Activated CD4-positive, alpha-beta T cell treated with anti-CD3 and anti-CD28 coated beads, Interleukin-10, Interleukin-2, amounts not matched to agents 100 ng/mL and 50 ng/mL, durations not matched to agents 16 hours and 8 hours (primary cell): ENCODE measurements at places on chromosomes 12 and 14.
A peak's percentile ranks its signal among the peaks of the same experiment; 100 is the strongest.

GRCh38 chr12:65902500-65902899 is 78.2 kb downstream of the HMGA2 start:
- DNase-seq = no peak

DNA sequence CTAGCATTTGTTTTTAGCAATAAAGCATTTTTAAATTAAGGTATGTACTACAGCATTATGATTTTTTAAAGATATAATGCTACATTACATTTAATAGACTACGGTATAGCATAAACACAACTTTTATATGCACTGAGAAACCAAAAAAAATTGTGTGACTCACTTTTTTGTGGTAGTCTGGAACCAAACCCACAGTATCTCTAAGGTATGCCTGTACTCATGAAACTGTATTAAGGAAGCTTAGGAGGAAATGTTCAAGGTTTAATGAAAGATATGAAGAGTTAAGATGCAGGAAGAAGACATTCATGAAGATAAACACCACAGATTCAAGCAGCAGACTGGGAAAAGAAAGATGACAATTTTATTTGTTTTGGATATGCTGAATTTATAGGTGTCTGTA is 51.7 kb downstream of the PPP1R12A start:
- DNase-seq = peak; percentile 2

- no peak for DNase-seq
Measured at GRCh38 chr12:108855284-108856169, 1.9 kb downstream of the SSH1 start.

DNA sequence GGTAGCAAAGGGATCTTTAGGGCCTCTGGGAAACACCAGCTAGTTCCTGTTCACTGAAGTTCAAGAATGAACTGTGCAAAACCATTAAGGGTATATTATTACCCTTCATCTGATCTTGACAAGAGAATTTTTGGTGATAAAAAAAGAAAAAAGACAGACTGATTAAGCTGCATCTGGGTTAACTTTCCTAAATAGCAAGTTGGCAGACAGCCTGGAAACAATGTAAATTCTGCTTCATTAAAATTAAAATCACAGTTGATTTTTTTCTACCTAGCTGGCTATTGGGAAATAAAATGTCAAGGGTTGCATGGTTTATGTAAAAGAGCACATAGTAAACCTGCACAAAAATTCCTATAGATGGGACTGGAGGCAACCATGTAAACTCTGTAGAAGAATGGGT is 126.6 kb upstream of the PRKD1 start:
- DNase-seq = no peak

- no peak for DNase-seq
Measured at GRCh38 chr12:109934026-109934425, 34.0 kb downstream of the TCHP start.

- no peak for DNase-seq
Measured at GRCh38 chr12:120943482-120943881, 34.9 kb upstream of the HNF1A start.

DNA sequence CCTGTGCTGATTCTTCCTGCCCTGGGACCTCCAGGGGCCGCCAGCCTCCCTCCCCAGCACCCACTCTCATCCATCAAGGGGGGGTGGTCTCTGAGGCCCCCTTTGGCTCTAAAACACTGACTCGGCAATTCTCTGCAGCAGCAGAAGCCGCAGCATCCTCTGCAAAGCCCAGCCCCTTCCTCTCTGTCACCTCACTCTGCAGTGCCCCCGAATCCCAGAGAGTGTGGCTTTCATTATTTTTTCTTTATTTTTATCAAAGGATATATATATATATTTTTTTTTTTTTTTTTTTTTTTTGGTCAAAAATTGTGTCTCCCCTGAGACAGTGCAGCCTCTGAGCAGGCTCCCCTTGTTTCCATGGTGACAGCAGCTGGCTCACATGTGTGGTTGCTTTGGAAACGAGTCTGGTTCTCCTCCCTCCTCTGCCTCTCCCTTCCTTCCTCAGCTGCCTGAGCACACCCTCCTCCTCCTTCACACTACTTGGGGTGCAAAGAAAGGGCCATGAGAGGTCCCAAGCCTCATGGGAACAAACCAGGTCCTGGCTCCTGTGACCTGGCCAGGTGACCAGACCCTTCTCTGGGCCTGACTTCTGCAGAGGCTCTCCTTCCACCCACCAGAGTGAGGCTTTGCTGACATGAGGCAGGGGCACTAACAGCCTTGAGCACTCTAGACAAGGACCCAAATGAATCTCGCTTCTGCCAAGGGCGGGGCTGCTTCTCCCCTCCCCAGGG is 100.5 kb downstream of the LRRC74A start:
- DNase-seq = peak; percentile 62

DNA sequence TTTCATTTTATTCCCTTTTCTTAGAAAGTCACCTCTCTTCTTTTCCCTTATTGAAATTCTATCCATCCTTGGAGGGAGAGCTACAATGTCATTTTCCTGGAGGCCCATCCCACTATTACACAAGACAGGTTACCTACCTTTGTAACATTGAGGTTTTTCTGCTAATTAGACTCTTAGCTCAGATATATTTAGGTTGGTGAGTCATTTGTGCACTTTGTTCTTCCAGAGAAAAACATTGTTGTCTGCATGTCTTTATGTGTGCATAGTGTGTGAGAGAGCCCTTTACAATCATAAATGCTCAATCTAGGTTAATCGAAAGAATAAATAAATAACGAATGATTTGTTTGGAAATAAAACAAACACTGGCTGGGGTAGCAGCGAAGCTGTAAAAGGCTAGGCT is 191.8 kb downstream of the DACT1 start:
- DNase-seq = no peak

DNA sequence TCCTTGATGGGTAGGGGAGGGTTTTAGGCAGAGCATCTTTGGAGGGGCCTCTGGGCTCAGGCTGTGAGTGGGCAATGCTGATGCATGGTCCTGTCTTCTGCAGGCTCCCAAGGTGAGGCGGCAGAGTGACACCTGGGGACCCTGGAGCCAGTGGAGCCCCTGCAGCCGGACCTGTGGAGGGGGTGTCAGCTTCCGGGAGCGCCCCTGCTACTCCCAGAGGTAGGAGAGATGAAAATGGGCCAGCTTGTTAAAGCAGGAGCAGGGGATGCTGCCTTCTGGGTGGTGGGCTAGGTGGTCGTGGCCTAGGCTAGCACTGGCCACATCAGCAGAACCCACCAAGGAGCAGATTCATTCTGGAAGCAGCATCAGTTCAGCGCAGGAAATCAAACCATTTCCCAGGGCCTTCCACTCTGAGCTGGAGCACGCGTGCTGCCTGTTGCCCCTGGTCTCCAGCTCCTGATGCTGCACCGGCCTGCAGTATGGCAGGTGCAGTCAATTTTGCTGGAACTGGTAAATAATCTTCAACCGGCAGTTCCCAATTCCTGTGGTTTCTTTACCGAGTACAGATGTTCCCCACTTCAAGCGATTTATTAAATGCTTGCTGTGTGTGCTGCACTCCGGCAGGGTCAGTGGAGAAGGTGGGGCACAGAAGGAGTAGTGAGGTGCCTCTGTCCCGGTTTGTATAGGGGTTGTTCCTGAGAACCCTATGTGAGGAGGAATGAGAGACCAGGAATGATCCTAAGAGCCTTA is 7.4 kb downstream of the PAPLN start:
- no peak for DNase-seq

DNA sequence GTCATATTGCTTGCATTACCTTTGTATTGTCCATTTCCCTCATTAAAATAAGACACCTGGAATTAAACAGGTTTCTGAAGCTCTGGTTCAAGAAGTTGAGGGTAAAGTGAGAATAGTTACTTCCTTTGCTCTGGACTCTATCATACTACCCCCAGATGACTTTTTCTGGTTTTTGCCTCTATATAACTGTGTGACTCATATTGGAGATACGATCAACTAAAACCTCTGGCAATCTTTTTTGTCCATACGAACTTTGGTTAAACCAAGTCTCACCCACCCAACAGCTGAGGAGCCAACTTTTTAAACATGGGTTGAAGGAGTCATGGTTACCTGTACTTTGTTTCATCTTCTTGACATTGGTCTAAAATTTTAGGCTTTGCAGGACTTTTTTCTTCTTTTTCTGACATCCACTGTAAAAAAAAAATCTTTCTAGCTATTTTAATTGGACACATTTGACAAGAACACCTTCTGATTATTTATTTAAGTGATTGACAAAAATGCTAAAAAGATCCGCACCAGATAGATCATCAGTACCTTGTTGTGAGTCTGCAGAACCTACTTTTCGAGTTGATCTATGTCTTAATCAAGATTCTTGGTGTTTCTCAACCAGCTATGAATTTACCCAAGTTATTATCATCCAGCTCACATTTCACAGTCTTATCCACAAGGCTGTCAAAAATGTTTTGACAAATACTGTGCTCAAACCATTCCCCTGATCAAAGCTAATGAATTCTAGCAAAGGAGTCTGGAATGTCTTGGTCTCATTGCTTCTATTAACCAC is 166.0 kb downstream of the IPO8 start:
- DNase-seq = no peak

DNA sequence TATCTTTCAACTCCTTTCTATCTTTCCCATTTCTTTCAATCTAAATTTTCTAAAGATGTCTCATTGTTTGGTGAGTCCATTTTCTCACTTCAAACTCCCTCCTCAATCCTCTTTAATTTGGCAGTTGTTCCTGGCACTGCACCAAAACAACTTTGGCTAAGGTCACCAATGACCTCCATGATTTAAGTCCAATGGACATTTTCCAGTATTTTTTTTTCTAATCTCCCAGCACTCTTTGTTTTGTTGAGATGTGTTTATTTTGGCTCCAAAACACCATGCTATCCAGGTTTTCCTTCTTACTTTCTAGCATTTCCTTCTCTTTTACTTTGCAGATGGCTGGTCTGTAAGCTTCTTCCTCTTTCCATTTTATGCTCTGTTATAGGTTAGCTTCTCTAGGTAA is 42.5 kb upstream of the OTOGL start:
- DNase-seq = no peak

GRCh38 chr14:38127784-38128183 is 79.9 kb upstream of the SSTR1 start:
- DNase-seq = no peak

DNA sequence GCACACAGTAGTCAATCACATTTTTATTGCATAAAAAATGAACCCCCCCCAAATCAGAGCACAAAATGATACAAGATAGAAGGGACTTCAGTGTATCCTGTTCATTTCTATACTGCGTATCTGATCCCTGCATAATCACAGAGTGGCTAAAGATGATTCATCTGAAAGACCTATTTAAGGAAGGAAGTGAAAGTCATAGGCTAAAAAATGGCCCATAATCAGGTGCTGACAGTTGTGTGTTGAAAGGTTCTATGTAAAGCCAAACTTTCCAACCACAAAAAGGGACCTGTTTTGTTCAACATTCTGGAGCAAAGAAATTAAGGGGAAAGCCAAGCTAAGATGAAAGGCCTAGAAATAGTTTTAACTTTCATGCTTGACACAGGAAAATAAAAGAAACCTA is 147.8 kb upstream of the ATP2B1 start:
- peak; percentile 73 for DNase-seq

GRCh38 chr14:23433457-23433856 is 2.0 kb downstream of the MYH7 start:
- no peak for DNase-seq

- DNase-seq = peak; percentile 90
Measured at GRCh38 chr14:100645196-100645981, 58.2 kb upstream of the BEGAIN start.

- DNase-seq = no peak
Measured at GRCh38 chr14:97946240-97946639, 1149.1 kb downstream of the VRK1 start.

GRCh38 chr12:131509701-131510100 is 201.2 kb upstream of the SFSWAP start:
- no peak for DNase-seq

- DNase-seq = no peak
Measured at GRCh38 chr12:123115409-123116121, 35.3 kb downstream of the PITPNM2 start.

DNA sequence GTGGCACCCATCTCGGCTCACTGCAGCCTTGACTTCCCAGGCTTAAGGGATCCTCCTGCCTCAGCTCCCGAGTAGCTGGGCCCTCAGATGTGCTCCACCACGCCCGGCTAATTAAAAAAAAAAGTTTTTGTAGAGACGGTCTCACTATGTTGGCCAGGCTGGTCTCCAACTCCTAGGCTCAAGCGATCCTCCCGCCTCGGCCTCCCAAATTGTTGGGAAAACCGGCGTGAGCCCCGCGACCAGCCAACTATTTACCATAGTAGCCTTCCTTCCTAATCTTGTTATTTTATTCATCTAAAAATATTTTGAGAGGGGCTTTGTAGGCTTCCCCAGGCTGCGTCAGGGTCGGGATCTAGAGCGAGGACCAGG is 25.4 kb upstream of the YY1 start:
- no peak for DNase-seq
